ENCODE measurements at places on chromosomes 4 and X.

DNA sequence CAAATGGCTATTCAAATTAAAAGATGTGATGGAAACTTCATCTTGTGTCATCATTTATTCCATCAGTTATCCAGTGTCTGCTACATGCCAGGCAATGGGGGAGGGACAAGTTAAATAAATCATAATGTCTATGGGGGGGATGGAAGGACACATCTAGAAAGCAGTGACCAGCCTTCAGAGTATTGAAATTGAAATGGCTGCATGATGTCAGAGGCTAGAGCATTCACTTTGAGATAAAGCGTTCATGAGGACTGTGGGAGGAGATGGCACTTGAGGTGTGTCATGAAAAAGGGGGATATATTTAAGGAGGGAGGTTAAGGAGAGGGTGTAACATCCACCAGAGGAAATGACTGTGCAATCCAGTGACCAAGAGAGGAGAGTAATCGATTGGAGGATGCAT lies 50.6 kb downstream of the SLIT2 start:
- DNase-seq, result no peak

DNA sequence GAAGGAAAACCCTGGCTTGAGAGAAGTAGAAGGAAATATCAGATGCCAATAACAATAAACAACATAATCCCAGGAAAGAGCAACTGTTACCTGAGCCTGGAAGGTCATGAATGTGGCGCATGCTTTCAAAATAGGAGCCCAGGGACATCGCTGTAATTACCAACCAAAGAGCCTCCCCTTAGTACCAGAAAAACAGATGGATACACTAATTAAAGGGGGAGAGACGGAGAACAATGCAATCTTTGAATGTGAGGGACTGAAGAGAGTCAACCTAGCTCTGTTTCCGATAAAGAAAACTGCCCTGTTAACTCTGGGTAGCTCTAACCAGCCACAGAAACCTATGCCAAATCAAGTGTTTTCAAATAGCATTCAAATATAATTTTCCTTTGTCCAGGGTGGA lies 161.4 kb downstream of the ENOX2 start:
- no peak for DNase-seq

DNA sequence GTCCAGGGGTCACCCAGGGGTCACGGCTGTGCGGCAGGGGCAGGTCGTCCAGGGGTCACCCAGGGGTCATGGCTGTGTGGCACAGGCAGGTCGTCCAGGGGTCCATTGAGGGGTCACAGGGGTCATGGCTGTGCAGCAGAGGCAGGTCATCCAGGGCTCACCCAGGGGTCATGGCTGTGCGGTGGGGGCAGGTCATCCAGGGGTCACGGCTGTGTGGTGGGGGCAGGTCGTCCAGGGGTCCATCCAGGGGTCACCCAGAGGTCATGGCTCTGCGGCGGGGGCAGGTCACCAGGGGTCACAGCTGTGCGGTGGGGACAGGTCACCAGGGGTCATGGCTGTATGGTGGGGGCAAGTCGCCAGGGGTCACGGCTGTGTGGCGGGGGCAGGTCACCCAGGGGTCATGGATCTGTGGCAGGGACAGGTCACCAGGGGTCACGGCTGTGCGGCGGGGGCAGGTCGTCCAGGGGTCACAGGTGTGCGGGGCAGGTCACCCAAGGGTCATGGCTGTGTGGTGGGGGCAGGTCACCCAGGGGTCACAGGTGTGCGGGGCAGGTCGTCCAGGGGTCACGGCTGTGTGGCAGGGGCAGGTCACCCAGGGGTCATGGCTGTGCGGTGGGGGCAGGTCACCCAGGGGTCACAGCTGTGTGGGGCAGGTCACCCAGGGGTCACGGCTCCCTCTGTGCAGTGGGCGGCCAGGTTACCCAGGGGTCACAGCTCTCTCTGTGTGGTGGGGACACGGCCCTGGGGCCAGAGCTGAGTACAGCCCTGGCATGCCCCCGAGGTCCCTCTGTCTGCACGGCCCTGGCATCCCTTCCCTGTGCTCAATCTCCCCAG lies 16.0 kb downstream of the ATP5ME start:
- no peak for DNase-seq

DNA sequence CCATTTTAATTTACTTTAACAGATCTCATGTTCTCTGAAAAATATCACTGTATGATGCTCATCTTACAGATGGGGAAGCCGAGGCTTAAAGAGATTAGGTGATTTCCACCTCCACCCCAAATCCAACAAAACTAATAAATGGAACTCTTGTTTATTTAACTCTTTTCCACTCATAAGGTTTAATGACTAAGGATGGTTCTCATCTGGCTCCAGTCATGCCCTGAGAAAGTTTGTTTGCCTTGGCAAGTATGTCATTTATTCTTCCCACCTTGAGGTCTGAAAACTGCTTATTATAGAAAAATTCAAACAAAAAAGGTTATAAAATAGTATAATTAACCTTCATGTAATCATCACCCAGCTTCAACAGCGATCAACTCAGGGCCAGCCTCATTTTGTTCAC lies 56.3 kb downstream of the PPEF2 start:
- no peak for DNase-seq

DNA sequence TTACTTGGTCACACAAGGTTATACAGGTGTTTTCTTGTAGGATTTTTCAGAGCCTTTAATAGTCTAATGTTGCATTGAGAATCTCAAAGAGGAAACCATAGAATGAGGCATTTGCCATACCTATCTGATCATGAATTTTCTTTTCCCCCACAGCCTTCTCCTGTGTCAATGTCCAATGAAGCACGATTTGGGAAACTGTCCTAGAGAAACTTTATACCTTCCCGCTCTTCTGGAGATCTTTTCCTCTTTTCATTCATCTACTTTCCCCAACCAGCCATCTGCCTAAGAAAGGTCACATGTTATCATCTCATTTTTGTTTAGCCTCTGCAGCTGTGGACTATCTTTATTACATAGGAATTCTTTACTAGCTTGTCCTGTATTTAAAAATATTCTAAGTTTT lies 19.9 kb downstream of the VSIG4 start:
- no peak for DNase-seq

DNA sequence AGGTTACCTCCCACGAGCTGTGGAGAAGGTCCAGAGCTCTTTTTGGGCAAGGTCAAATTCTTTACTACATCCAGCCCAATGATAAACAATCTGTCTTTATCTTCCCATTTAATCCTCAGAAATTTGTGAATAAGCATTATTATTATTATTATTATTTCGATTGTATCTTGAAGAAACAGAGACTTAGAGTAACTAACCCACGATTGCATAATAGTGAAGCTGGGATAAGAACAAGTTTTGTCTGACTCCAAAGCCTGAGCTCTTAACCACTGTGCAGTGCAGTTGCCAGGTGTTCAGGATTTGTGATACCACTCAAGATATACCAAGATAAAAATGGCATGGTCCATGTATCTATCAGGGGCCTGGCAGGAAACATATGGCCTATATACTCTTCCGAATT lies 166.5 kb upstream of the LDB2 start:
- DNase-seq, result no peak

GRCh38 chrX:45851434-45851991 lies 650.8 kb upstream of the DIPK2B start:
- DNase-seq, result peak; percentile 64

- DNase-seq, result no peak
These were observed 25.5 kb downstream of the FAM53A start for GRCh38 chr4:1658581-1658980.

DNA sequence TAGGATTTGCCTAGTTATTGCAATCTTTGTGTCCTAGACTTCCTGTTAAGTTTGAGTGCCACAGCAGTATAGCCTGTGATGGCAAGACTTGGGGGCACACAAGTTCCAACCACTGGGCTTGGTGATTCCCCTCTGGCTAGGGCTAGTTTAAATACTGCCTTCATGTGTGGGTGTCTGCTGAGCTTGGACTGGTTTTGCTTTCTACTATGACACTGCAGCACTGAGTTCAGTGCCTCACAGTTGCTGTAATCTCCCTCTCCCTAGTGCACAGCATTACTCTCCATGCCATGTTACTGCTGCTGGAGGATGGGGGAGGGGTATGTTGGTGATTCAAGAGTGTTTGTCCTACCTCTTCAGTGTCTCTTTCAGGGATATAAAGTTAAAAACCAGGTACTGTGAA lies 379.6 kb downstream of the IL15 start:
- DNase-seq, result no peak

- peak; percentile 10 for DNase-seq
These were observed 3.1 kb downstream of the ZNF827 start for GRCh38 chr4:145935253-145936141.

Data from stimulated activated CD4-positive, alpha-beta T cell treated with anti-CD3 and anti-CD28 coated beads, Interleukin-2, amount 100 ng/mL, for 24 hours (primary cell).